ENCODE measurements at places on chromosomes 6 and 20.
A peak's percentile ranks its signal among the peaks of the same experiment; 100 is the strongest.

DNA sequence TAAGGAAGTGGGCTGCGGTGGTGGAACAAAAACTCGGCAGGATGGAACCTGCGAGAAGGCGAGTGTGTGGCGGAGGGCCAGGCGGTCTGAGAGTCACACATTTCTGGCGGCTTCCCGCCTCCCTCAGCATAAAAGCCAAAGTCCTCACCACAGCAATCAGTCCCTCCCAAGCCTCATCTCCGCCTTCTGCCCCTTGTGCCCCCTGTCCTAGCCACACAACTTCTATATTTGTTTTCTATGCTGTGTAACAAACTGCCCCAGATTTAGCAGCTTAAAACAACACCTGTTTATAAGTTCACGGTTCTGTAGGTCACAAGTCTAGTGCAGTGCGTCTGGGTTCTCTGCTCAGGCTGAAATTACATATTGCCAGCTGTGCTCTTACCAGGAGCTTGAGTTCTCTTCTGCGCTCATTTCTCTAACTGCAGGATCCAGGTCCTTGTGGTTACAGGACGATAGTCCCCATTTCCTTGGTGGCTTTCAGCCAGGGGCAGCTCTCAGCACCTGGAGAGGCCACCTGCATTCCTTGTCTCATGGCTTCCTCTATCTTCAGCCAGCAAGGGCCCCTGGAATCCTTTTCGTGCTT is 11.7 kb upstream of the SPO11 start:
- DNase-seq, result no peak

GRCh38 chr6:41676431-41676830 is 38.2 kb downstream of the MDFI start:
- DNase-seq, result no peak

- peak; percentile 100 for DNase-seq
Measured at GRCh38 chr20:50645253-50646068, 45.9 kb downstream of the RIPOR3 start.

- peak; percentile 64 for DNase-seq
Measured at GRCh38 chr6:19417713-19418112, 419.5 kb upstream of the ID4 start.

GRCh38 chr6:89640804-89641203 is 2.3 kb upstream of the LYRM2 start:
- DNase-seq, result peak; percentile 17

DNA sequence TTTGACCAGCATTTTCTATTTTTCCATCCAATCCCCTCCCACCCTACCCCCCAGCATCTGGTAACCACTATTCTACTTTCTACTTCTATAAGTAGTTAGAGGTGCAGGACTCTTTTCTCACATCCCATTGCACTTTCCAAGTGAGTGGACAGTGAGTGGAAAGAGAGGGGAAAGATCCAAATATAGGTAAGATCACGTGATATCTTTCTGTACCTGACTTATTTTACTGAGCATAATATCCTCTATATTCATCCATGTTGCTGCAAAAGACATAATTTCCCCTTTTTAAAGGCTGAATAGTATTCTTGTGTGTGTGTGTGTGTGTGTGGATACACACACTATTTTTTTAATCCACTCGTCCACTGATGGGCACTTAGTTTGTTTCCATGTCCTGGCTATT is 18.1 kb downstream of the RBM24 start:
- no peak for DNase-seq

DNA sequence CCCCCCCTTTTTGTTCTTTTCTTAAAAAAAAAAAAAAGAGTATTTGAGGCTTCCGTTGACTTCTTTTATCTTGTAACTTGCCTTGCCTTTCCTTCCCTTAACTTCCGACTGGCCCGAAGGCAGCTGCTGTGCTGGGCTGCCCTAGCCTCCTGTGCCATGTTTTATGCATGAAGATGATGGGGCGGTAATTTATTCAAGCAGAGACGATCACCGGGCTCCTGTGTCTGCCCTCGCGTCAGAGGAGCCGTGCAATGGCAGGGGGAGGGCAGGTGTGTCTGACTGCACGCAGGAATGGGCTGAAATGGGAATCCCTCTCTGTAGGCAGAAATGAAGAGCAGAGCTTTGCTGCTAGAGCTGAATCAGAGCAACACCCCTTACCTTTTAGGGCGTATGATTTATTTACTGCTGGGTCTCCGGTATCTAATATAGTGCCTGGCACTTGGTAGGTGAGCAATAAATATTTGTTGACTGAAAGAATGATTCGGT is 106.3 kb upstream of the RIPOR2 start:
- no peak for DNase-seq

GRCh38 chr6:3231247-3232016 is 4.0 kb upstream of the TUBB2B start:
- peak; percentile 36 for DNase-seq

Measured in RWPE1 (cell line).